Transverse colon (tissue), 4 donors: ENCODE measurements at places on chromosomes 2 and 18. TPM values are rescaled to one million over a fixed set of nuclear protein-coding genes. Genes with fewer than 3 reads are reported as not detected.
A peak's percentile ranks its signal among the peaks of the same experiment; 100 is the strongest.

The EFEMP1 gene
- total RNA-seq: 12.0 TPM

DNA sequence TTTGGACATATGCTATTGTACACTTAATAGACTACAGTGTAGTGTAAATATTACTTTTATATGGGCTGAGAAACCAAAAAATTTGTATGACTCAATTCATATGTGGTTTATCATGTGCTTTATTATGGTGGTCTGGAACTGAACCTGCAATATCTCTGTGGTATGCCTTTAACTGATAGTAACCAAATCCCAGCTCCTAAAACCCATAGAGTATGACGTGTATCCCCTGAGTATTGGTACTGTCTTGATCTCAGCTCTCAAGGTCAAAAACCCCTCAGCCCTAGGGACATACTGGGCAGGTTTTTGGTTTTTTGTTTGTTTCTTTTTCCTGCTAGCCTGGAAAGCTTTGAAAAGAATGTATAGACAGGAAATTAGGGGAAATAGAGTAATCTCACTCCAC is 42.2 kb upstream of the ARHGAP15 start:
- H3K36me3 ChIP-seq: no peaks in the 10 kb centered on the region
- H3K4me3 ChIP-seq: no peak overlapping the region
- no peaks in the 10 kb centered on the region for H3K27me3 ChIP-seq
- H3K4me1 ChIP-seq: no peaks in the 10 kb centered on the region

- no peak for DNase-seq
- H3K36me3 ChIP-seq: no peaks in the 10 kb centered on the region
- no peak overlapping the region for H3K4me3 ChIP-seq
- H3K27me3 ChIP-seq: no peaks in the 10 kb centered on the region
Measured at GRCh38 chr2:106257135-106257534, 63.0 kb upstream of the UXS1 start.

The NLRC4 gene
- total RNA-seq: 0.41 TPM

DNA sequence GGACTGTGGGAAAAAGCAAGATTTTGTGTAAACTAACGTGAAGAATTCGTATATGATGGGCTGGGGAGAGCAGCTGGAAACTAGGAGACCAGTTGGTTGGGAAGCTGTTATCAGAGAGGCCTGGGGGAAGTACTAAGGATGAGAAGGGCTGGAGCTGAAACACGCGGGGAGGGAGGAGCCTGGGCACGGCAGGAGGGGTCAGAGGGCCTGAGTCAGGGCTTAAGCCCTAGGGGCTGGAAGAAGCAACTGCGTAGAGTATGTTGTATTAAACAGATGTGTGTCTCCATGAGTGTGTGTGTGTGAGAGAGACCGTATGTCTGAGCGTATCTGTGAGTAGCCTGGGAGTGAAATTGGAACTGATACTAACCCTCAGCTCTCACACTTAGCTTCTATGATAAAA is 8.4 kb downstream of the POMC start:
- no peaks in the 10 kb centered on the region for H3K36me3 ChIP-seq
- H3K4me1 ChIP-seq: no peaks in the 10 kb centered on the region
- DNase-seq: no peak
- no peak overlapping the region for H3K27ac ChIP-seq
- no peak overlapping the region for H3K4me3 ChIP-seq

- no peaks in the 10 kb centered on the region for H3K4me1 ChIP-seq
- no peaks in the 10 kb centered on the region for H3K36me3 ChIP-seq
- H3K27me3 ChIP-seq: no peaks in the 10 kb centered on the region
- DNase-seq: no peak
- no peak overlapping the region for H3K27ac ChIP-seq
Measured at GRCh38 chr18:5036523-5036922, 160.5 kb downstream of the AKAIN1 start.

The DNAJC5G gene
- total RNA-seq: not detected

GRCh38 chr2:188629753-188630527 is 338.3 kb downstream of the GULP1 start:
- no peak for DNase-seq
- H3K4me3 ChIP-seq: no peak overlapping the region
- no peaks in the 10 kb centered on the region for H3K4me1 ChIP-seq

The MROH2A gene
- not detected for total RNA-seq

DNA sequence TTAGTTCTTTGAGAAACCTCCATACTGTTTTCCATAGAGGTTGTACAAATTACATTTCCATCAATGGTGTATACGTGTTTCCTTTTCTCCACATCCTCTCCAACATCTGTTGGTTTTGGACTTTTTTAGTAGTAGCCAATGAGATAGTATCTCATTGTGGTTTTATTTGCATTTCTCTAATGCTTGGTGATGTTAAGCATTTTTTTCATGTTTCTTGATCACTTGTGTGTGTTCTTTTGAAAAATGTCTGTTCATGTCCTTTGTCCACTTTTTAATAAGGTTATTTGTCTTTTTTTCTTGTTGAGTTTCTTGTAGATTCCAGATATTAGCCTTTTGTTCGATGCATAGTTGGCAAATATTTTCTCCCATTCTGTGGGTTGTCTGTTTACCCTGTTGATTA is 392.3 kb upstream of the ZEB2 start:
- DNase-seq: no peak
- no peaks in the 10 kb centered on the region for H3K4me1 ChIP-seq
- H3K4me3 ChIP-seq: no peak overlapping the region
- H3K27me3 ChIP-seq: no peaks in the 10 kb centered on the region

GRCh38 chr18:6059551-6059950 is 164.2 kb upstream of the TMEM200C start:
- H3K4me1 ChIP-seq: no peaks in the 10 kb centered on the region
- H3K4me3 ChIP-seq: no peak overlapping the region
- no peak overlapping the region for H3K27ac ChIP-seq
- H3K36me3 ChIP-seq: no peaks in the 10 kb centered on the region

DNA sequence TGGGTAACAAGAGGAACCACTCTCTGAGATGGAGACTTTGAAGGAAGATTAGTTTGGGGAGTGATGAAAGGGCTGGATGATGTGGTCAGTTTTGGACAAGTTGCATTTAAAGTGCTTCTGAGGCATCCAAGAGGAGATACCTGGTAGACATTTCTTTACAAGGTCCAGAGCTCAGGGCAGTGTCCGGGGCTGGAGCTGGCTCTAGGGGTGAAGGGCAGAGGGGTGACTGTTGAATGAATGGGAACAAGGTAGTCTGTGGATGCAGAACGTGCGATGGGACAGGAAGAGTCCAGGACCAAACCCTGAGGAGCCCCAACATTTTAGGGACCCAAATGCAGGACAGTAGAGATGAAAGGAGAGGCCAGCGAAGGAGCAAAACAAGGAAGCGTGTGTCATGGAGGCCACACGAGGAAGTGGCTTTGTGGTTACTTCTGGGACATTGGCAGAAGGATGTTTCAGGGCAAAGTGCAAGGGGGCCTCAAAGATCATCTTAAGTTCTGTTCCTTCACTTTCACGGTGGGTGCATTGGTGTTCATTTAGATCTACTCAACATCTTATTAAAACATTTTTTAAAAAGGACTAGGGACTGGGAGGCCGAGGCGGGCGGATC is 13.6 kb upstream of the GPR35 start:
- peaks cover 3% of the 10 kb centered on the region for H3K4me1 ChIP-seq
- no peak overlapping the region for H3K4me3 ChIP-seq
- H3K27ac ChIP-seq: no peak overlapping the region
- H3K27me3 ChIP-seq: no peaks in the 10 kb centered on the region
- DNase-seq: no peak

DNA sequence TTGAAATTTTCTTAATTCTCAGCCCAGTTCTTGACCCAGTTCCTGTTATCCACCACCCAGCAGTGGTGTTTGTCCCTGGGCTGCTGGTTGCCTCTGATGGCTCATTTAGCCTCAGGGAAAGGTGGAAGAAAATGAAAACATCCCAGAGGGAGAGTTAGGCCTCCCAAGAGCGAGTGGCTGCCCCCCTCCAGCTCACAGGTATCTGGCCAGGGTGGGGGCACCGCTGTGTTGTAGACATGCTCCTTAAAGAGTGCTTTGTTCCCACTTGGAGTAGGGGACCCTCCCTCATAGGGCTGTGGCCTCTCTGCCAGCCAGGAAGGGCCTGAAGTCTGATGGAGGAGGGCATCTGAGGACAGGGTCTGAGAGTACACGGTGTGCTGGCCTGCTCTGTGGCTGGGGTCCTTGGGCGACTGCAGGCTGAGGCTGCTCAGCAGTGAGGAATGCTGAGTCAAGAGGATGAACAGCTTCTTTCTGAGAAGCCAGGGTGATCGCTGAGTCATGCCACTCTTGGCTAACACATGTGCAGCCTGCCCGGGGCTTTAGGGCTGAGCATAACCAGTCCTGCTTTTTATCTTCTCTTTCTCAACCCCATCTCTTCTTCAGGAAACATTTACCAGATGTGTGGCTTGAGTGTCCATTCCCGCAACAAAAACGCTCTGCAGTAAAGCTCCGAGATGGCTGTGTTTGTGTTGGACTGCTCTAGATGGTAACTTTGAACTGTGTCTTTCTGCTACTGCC is 72.3 kb downstream of the IL1R2 start:
- H3K4me1 ChIP-seq: peaks cover 33% of the 10 kb centered on the region
- H3K4me3 ChIP-seq: no peak overlapping the region
- H3K36me3 ChIP-seq: no peaks in the 10 kb centered on the region
- H3K27me3 ChIP-seq: no peaks in the 10 kb centered on the region

The ASB3 gene
- 18.9 TPM for total RNA-seq

GRCh38 chr2:98347298-98348065 is 1.2 kb downstream of the CNGA3 start:
- no peaks in the 10 kb centered on the region for H3K36me3 ChIP-seq
- no peak for DNase-seq
- no peak overlapping the region for H3K4me3 ChIP-seq
- H3K4me1 ChIP-seq: no peaks in the 10 kb centered on the region

- no peaks in the 10 kb centered on the region for H3K27me3 ChIP-seq
- peaks cover 4% of the 10 kb centered on the region for H3K4me1 ChIP-seq
- H3K27ac ChIP-seq: peak overlapping the region; percentile 1
- no peaks in the 10 kb centered on the region for H3K36me3 ChIP-seq
- no peak for DNase-seq
Measured at GRCh38 chr18:36724169-36724568, 104.6 kb downstream of the TPGS2 start.

- H3K27me3 ChIP-seq: no peaks in the 10 kb centered on the region
- no peak overlapping the region for H3K27ac ChIP-seq
- no peaks in the 10 kb centered on the region for H3K36me3 ChIP-seq
- H3K4me3 ChIP-seq: no peak overlapping the region
- H3K4me1 ChIP-seq: no peaks in the 10 kb centered on the region
Measured at GRCh38 chr2:238731961-238732360, 115.9 kb upstream of the TWIST2 start.

DNA sequence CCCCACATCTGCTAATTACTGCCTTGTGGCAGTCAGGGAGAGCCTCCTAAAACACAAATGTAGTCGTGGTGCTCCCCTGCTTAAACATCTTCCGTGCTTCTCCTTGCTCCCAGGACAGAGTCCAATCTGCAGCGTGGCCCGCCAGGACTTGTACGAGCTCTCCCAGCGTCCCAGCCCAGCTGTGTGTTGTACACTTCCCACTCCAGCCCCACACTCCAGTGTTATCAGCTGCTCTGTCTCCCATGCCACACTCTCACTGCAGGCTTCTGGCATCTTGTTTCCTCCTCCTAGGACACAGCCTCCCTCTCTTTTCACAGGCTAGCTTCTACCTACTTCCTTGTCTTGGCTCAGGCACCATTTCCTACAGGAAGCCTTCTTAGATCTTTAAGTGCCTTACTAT is 199.4 kb downstream of the ALPK2 start:
- H3K27me3 ChIP-seq: no peaks in the 10 kb centered on the region
- no peaks in the 10 kb centered on the region for H3K36me3 ChIP-seq
- no peak overlapping the region for H3K4me3 ChIP-seq
- H3K4me1 ChIP-seq: no peaks in the 10 kb centered on the region
- no peak for DNase-seq
- no peak overlapping the region for H3K27ac ChIP-seq

The POTEE gene
- not detected for total RNA-seq

The CCDC141 gene
- 8.6 TPM for total RNA-seq

The ERMN gene
- 0.64 TPM for total RNA-seq

GRCh38 chr2:159035790-159036411 is 67.5 kb downstream of the TANC1 start:
- no peaks in the 10 kb centered on the region for H3K36me3 ChIP-seq
- peak; percentile 70 for DNase-seq
- H3K27me3 ChIP-seq: no peaks in the 10 kb centered on the region

DNA sequence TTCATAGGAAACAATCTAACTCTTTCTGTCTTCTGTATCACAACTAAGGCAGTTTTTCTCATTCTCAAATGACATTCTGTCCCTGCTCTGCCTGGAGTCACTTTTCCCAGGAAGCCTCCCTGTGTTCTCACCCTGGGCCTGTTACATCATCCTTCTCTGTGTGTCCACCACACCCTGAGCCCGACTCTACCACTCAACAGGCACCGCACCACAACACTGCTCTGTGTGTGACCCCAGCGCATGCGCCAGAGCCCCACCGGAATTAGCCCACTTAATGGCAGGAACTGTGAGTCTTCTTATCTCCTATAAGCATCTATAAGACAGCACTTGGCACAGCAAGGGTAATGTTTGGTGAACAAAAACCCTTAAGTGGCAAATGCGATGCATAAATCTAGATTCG is 32.3 kb downstream of the TGFBRAP1 start:
- no peak overlapping the region for H3K4me3 ChIP-seq
- H3K27ac ChIP-seq: no peak overlapping the region
- no peaks in the 10 kb centered on the region for H3K4me1 ChIP-seq
- DNase-seq: no peak
- H3K36me3 ChIP-seq: no peaks in the 10 kb centered on the region

DNA sequence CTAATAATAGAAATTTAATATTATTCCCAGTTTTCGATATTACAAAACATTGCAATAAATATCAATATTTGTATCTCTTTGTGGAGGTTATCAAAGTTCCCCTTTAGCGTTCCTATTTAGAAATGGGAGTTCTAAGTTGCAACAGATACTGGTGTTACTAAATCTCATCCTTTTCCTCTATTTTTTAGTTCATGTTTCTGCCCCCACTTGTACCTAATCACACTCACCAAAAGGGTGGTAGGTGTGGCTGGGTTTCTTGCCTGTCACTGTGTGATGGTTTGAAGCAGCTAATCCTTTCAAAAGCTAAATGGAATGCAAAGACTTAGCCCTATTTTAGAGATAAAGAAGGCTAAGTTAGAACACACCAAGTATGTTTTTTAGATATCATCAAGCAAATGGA is 997.9 kb downstream of the TSN start:
- no peaks in the 10 kb centered on the region for H3K4me1 ChIP-seq
- no peaks in the 10 kb centered on the region for H3K27me3 ChIP-seq
- no peaks in the 10 kb centered on the region for H3K36me3 ChIP-seq
